ENCODE measurements at places on chromosomes 11 and 22.
A peak's percentile ranks its signal among the peaks of the same experiment; 100 is the strongest.

- DNase-seq: no peak
Measured at GRCh38 chr11:69920345-69921127, 101.3 kb upstream of the FGF3 start.

DNA sequence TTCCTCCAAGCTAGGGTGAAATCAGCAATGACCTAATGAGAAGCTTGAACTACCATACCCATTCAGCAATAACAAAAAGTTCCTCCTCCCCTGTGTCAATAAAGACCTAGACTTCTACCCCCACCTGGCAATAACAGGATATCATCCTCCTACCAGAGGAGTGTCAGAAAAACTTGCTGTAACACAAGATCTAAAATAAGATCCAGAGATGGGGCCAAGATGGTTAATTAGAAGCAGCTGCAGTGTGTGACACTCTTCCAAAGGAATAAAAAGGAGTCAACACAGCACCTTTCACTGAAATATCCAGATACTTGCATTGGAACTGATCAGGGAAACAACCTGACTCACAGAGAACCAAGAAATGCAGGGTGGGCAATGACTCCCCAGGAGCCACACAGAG, 84.4 kb upstream of the ARHGAP42 start:
- DNase-seq: no peak

DNA sequence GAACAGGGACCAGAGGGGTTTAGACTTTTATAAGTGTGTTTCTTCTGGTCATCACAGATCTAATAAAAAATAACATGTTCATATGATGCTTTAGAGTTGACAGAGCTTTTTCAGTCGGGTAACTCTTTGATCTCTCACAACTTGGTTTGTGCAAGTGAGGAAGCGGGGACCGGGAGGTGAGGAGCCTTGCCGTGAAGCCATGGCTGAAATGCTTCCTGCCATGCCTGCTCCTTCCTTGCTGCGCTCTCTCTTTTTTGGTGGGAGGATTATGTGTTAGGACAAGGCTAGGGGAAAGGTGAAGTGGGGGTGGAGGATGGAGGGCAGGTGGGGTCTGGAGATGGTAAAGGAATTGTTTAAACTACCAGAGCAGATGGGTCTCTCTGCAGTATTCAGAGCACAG, 23.8 kb downstream of the TEAD1 start:
- DNase-seq: no peak

DNA sequence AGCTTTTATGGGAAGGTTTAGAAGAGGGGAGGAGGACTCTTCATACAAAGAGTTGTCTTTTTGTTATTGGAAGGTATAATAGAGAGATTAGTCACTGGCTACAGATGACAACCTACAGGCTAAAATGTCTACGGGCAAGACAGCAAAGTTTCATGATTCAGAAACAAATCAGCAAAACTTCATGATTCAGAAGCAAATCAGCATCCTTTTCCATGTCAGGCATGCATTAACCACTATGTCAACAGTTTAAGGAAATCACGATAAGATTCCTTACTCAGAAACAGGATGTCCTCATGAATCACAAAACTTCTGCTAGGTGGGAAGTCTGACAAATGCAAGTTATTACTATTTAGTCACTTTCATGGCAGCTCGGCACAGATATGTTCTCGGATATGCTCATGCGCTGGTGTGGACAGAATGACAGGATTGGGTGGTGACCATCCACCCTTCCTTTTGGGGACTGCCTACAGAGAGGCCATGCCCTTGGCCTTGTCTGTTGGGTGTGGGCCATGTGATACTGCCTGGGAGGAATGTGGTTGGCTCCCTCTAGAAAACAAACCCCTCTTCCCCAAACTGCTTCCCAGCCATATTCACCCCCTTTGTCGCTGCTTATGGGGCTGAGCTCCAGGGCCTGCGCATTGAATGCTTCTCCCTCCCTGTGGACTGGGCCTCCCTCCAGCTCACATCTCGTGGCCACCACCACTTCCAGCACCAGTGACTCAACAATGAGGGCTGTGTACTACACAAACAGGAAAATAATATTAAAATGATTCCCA, 10.1 kb downstream of the C11orf91 start:
- no peak for DNase-seq

DNA sequence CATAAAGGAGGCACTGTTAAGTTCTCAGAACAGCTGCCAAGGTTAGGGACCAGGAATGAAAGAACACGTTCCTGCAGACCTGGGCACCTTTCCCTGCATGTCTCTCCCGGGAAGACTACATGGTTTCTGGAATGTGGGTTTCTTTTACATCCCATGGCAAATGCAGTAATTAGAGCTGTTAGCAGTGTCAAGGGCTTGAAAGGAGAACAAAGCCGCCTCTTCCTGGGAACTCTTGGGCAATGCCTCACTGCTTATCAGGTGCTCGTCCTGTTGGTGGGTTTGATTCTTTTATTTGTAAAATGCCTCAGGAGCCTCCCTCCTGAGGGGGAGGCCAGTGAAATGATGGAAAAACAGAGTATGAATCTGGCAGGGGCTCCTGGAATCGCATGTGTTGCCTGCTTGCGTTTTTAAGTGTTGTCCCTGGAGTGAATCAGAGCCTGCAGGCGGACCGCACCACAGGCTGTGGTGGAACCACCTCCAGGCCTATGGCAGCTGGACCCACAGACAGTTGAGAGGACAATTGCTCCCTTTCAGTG, 723 bp upstream of the C22orf31 start:
- no peak for DNase-seq

GRCh38 chr11:116813170-116813569, 9.9 kb downstream of the APOA4 start:
- DNase-seq: no peak

GRCh38 chr11:15280393-15280792, 165.7 kb downstream of the INSC start:
- DNase-seq: no peak

- DNase-seq: no peak
Measured at GRCh38 chr11:63227521-63228107, 15.8 kb downstream of the SLC22A25 start.

- no peak for DNase-seq
Measured at GRCh38 chr11:111532365-111532709, 8.2 kb upstream of the LAYN start.

- DNase-seq: no peak
Measured at GRCh38 chr11:1131033-1131911, 26.5 kb upstream of the MUC5AC start.

DNA sequence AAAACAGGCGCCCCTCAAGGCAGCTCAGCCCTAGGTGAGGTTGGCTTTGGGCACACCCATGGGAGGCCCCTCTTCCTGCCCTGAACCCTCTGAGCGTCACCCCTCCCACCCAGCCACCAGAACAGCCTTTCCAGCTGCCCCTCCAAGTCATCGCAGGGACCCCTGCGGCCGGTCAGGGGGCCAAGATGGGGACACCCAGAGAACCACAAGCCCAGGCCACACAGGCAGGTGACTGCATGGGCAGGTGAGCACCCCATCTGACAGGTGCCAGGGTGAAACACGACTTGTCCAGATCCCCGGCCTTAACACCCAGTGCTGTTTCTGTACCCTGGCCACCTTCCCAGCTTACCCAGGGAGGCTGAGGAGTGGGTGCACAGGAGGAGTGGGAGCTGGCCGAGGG, 24.6 kb upstream of the GRAMD4 start:
- DNase-seq: no peak

DNA sequence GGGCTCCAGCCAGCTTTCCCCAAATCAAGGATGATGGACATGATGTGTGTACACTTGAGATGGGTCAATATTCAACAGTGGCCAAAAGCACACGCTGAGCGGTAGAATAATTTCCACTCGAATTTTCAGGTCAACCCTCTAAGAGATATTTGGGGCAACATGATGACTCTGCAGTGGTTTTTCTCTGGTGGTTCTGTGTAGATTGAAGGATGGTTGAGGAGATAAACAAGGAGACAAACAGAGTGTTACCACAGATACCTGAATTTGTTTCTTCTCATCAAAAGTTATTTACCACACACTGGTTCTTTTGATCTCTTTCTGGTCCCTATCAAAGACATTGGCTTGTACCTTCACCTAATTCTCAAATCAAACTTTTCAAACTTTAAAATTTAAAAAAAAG, 242.0 kb downstream of the ETS1 start:
- DNase-seq: no peak

DNA sequence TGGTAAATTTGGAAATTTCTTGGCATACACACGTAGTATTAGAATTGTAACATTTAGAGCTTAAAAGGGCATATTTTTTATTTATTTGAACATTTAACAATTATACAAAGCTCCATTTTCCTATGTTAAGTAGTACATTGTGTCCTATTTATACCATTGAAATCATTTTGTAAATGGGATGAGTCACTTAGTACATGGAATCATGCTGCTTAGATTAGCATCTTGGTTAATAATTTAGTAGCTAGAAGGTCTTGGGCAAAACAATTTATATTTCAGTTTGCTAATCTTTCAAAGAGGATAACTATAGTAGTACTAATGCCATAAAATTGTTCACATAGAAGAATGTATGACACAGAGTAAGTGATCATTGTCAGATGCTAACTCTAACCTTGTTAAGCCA, 450.1 kb upstream of the LUZP2 start:
- DNase-seq: no peak

DNA sequence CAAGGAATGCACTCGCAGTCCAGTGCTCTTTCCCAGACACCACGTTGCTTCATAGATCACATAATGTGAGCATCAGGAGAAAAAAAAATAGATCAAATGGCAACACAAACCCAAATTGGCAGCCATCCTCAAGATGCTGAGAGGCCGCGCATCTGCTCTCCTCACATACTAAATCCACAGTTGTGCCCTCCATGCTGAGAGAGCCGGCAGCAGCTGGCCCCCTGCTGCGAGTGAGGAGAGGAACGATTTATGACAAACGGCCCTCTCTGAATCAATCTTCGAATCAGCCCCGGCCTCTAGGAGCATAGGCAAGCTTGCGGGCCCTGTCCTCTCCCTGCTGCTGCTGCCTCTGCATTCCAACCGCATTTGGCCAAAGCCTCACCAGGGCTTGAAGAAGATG, 159.9 kb upstream of the TENM4 start:
- peak; percentile 28 for DNase-seq

- DNase-seq: no peak
Measured at GRCh38 chr11:62879235-62879978, 1.3 kb upstream of the SLC3A2 start.

- DNase-seq: no peak
Measured at GRCh38 chr22:27274770-27275449, 526.6 kb downstream of the MN1 start.

DNA sequence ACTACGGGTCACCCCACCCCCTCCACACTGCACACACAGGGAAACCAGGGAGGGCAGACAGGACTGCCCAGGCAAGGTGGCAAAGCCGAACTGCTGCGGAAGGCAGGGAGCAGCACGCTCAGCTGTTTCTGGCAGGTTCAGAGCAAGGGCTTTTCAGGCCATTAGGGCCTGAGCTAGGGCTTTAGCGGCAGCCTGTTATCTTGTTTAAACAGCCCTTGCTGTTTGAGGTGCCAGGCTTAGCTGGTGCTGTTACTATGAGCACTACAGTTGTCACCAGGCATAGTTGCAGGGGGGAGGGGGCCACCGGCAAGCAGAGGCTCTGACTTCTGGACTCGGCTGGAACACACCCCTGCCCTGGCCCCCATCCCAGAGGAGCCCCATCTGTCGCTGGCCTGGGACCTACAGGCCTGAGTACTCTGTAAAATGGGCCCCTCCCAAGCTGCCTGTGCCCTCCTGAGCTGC, 34.9 kb downstream of the RSPH14 start:
- no peak for DNase-seq

- DNase-seq: no peak
Measured at GRCh38 chr11:33654594-33654993, 46.0 kb downstream of the C11orf91 start.

GRCh38 chr11:64306563-64306875, 1.2 kb downstream of the ESRRA start:
- no peak for DNase-seq

DNA sequence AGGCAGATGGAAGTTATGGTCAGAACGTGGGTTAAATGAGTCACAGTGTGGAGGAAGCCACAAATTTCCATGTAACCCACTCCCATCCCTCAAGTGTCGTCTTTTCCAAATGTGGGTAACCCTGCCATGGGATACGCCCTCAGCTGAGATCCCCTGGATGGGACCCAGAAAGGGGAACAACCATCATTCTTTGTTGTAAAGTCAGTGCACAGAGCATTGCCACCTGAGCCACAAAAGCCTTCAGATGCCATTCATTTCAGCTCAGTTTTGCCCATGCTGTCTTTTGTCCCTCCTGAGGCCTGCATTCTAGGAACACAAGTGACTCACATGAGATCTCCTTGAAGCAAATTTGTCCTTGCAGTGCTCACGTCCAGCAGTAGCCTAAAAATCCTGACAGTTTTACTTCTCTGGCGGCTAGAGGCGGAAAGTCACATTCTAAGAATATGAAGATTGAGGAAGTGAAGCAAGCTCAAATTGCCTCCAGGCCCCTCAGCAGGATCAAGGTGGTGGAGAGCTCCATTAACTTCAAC, 30.6 kb downstream of the MMP13 start:
- DNase-seq: no peak

GRCh38 chr11:88345949-88346348, 8.4 kb upstream of the CTSC start:
- DNase-seq: no peak

DNA sequence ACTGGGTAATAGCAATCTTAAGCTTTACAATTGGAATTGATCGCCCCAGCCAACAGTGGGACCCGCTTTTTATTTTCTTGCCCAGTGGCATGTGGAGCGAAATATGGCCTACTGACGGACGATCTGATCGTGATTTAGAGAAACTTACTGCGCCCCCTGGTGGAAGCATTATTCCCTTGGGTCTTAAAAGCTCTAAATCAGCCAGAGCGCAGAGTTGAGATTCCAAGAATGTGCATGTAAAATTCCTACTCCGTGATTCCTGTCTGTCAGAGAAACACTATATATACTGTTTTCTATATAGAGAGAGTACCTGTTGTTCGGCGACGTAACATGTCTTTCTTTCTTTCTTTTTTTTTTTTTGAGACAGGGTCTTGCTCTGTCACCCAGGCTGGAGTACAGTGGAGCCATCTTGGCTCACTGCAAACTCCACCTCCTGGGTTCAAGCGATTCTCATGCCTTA, 3.7 kb upstream of the DPF2 start:
- DNase-seq: peak; percentile 69

DNA sequence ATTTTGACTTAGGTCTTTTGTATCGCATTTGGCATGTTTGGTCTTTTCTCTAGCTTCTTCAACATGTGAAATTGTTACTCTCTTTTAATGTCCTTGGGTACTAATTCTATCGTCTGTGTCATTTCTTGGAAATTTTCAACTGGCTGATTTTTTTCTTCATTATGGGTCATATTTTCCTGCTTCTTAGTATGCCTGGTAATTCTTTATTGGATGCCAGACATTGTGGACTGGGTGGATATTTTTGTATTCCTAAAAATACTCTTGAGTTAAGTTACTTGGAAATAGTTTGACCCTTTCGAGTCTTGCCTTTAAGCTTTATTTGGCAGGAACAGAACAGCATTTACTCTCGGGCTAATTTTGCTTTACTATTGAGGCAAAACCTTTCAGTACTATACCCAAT, 140.1 kb downstream of the ETS1 start:
- DNase-seq: no peak

- DNase-seq: no peak
Measured at GRCh38 chr11:1222491-1223345, at the start of gene MUC5B. TSS of gene MUC5B (plus strand) at chr11:1223066. CDS start at chr11:1223124, 58 bp downstream.

GRCh38 chr22:38311323-38311620, 6.0 kb downstream of the CSNK1E start:
- DNase-seq: no peak
